ENCODE measurements at places on chromosomes 16 and 17.

DNA sequence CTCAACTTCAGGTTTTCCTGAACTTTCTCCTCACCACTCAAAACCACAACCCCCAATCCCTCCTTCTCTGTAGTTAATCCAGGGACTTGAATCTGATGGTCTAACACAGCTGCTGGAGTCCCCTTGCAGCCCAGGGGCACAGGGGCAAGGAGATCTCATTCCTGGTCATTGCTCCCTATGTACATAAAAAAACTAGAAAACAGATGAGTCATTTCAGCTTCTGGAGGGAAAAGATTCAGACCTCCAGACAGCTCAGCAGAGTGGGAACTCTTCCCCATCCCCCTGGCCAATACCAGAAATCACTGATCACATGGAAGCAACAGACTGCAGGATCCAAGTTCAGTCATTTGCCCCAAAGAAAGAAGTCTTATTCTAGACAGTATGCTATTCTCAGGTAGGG is 62.1 kb downstream of the DYNLRB2 start:
- DNase-seq, result peak; percentile 59

DNA sequence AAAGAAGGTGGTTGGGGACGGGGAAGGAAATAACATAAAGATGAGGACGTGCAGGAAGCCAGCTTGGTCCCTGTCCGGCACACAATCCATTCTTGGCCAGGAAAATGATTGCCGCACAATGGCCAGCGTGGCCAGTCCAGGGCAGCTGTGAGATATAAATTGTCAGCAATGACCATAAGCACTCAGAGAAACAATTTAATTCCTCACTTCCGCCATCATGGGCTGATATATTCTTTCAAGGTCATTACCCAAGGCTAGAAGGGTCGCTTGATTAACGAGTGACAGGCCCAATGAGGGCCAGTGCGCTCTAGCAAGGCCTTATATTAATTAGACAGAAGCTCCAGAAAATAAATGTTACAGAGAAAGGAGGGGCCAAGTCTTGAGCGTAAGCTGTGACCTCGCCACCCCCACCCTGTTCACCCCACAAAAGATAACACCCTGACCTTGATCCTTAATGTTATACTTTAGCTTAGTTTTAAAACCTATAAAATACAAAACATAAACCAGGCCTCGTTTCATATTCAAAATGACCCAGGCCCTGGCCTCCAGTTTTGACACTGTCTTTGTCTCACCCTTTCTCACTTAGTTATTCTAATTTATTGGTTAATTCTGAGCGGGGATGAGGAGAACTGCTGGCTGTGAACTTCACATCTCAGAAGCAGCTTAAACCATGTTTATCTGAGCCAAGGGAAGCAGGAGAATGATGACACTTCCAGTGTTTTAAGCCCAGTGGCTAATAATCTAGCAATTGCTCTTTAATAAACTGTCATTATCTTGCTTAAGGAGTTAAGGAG is 478.3 kb upstream of the ZFHX3 start:
- no peak for DNase-seq

DNA sequence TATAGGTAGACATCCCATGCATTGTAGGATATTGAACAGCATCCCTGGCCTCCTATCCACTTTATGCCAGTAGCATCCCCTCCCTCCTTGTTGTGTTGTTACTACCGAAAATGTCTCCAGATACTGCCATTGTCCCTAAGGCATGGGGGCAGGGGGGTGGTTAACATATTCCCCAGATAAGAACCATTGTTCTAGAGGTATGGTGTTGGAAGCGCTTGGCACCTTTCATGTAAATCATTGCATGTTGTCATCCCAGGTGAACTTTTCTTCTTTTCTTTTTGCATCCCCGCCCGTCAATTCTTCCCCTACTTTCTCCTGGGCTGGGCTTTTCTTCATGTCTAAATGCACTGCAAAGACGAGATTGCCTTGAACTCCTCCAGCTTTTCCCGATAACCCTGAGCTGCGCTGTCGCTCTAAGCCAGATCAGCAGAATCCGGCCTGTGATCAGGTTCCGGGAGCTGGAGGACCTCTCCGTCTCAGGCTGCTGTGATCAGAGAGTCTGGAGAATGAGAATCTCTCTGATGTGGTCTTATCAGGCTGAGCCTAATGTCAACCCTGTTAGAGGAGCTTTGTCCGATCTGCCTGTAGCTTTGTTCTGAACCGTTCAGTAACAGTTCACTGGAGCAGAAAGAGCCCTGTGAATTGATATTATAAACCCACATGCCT is 76.2 kb downstream of the RBFOX1 start:
- DNase-seq, result no peak

GRCh38 chr17:18018411-18018921 is 20.5 kb downstream of the ATPAF2 start:
- no peak for DNase-seq

GRCh38 chr17:65556014-65556909 is 5.2 kb downstream of the AXIN2 start:
- peak; percentile 79 for DNase-seq

DNA sequence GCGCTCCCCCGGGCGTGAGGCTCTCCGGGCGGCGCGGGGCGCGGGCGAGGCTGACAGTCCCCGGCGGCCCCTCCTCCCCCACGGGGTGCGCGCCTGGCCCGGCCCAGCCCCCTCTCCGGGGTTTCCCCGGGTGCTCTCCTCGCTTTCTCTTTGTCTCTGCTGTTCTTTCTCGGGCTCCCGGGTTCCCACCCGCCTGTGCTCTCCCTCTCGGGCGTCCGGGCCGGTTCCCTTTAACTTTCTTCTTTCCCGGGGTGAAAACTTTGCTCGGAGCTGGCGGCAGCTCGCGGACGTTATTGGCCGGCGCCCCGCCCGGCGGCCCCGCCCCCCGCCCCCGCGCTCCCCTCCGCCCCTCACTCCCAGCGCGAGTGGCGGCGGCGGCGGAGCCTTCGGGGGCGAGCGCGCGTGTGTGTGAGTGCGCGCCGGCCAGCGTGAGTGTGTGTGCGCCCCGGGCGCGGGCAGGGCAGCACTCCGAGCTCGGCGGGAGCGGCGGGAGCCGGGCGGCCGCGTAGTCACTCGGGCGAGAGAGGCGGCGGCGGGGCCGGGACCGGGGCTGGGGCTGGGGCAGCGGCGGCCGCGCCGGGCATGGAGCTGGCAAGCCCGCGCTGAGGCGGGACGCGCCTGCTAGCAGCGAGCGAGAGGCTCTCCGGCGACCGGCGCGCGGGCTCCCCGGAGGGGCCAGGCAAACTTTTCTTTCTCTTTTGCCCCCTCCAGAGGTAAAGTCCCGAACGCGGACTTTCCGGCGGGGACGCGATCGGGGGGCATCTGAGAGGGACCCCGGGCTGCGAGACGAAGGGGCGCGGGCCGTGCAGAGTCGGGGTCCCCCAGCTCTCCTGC is at the start of gene NTN1:
TSS of gene NTN1 (plus strand) at position 353 of the 834 bp plus-strand sequence. CDS start 864 bp downstream, outside the sequence.
- DNase-seq, result peak; percentile 41

DNA sequence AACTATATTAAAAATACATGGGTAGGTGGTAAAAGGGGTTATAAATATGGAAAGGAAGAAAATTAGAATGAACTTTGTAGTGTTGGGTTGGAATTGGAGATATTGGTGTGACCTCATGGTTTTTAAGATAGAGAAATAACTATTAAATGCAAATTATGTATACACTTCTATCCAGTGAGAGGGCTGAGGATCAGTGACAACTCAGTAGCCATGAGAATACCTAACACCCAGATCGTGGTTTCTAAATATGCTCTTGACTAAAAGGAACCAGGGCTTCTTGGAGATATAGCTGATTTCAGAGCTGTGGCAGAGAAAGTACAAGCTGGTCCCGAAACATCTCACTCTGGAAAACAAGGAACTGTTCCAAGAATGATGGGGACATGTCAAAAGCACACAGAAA is 44.4 kb downstream of the SLC6A4 start:
- DNase-seq, result no peak

GRCh38 chr16:80680839-80681238 is 123.6 kb downstream of the CDYL2 start:
- DNase-seq, result no peak

- no peak for DNase-seq
Measured at GRCh38 chr17:77930780-77931768, 27.4 kb upstream of the TNRC6C start.
